NCI-H1417 treated with DMSO at 0.1 percent for 48 hours (cell line): ENCODE measurements at places on chromosomes 4 and X.

- DNase-seq = no peak
Observed at GRCh38 chr4:98833384-98833783, 95.5 kb downstream of the EIF4E start.

DNA sequence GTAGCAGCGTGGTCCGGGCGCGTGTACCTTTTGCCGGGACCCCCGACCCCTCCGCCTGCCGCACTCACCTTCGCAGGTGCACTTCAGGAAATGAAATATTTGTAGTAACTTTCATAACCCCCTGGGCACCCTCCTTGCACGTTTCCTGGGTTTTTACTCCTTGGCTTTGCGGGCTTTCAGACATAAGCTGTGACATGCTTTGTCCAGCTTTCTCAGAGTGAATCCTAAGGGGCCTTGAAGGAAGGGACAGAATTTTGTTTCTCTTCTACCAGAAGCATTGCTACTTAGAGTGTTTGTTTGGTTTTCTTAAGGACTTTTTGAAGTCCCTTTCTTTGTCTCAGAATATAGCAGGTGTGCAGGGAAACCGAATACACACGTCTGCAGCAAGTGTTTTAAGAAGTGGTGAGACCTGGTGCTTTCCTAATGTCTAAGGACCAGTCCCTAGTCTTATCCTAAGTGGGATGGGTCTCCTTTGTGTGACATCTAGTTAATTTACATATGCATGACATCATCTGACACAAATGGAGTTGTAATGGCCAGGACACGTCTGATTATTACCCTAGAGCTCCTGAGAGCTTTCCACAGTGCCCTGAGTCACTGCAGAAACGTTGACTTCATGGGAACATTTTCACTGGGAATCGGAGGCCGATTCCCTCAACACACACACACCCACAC, 1.3 kb downstream of the FAM149A start:
- no peak for DNase-seq

GRCh38 chr4:67531379-67531962, 13.8 kb downstream of the CENPC start:
- no peak for DNase-seq

DNA sequence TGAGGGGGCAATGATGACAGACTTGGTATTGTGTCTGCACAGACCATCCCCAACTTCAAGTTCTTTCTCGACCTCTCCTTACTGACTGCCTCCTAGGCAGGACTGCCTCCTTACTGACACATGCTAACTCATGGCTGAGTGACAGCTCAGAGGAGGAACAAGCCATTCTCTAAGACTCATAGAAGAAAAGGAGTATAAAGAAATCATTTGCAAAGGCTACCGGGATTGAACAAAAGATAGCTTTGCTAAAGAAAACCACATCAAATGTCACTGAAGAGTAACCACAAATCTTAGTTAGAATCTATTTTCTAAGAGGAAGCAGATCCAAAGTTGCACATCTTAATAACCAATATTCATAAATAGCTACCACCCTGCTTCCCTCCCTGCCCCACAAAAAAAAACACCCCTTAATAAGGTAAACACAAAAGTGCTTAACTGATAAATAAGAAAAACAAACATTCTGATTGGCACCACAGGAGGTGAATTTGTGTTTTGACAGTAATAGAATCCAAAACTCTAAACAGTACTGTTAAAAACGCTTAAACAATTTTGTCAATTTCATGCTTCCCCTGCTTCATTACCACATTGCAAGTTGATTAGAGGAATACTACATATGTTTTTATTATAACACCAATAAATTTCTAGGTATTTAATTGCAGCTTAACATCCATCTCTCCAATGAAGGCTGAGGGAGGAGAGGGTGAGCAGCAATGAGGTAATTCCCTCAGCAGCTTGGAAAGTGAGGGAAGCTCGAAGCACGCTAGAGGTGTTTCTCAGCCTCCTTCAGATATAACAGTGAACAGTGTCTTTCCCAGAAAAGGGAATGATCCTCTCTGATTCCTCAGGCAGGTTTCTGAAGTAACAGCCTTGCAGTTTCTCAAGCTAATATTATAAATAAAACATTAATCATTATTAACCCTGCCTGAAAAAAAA, 160.0 kb downstream of the HNRNPD start:
- no peak for DNase-seq

DNA sequence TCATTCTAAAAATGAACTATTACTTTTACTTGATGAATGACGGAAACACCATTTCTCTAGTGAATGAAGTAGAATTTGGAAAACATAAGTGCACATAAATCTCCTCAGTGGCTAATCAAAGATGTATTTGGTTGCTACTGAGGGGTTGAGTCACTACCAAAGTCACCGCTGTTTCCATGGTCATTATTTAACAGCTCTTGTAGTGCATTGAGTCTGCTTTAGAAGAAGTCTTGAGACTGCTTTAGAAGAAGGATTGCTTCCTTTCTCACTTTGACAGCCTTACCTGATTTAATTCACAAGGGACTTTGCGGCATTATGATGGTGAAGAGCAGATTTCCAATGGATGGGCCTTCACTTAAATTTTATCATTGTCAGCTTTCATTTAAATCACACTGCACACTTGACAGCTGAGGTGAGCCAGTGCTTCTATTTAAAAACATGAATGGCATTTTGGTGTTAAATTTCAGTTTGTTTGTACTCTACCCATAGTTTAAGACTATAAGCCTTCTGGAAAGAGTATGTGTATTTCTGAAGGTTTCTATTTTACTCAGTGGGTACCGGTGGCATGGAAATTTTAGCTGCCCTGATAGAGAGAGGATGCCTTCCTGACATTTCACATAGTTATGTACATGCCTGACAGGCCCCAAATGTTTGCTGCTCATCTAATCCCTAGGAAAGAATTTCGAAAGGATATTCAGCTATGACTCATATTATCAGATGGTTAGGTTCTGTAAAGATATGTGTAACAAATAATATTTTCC, 9.5 kb downstream of the ASB5 start:
- DNase-seq = no peak

- DNase-seq = no peak
Observed at GRCh38 chr4:185839194-185839712, 27.3 kb upstream of the SORBS2 start.

DNA sequence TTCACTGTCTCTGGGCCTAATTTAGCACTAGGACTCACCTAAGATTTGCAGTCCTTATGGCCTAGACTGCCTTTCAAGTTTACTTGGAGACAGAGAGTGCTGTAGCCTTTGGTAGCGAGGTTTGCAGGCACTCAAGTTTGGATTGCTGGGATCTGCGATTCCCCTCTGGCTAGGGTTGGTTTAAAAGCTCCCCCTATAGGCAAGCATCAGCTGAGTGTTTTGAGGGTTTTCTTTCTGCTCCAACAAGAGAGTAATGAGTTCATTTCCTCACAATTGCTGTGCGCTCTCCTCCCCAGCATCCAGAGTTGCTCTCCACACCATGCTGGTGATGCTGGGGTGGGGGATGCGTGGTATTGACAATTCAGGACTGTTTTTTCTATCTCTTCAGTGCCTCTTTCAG, 206.9 kb downstream of the GLUD2 start:
- DNase-seq = no peak

DNA sequence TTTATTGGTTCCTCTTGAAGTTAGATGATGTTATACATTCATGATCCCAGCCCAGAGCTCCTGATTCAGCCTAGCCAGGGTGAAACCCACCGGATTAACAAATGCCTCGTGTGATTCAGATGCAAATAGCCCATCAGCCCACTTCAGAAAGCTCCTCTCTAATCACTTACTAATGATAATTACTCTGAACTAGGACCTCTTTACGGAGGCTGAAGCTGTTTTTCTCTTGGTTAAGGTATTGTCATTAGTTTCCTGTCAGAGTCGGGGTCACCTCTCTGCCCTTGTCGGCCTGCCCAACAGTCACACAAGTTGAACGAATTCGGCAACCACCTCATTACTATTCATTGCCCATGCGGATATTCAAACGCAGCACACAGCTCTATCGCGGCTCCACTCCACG, 36.6 kb downstream of the ZFP42 start:
- no peak for DNase-seq
